Tibial nerve (tissue), 4 donors: ENCODE measurements at places on chromosomes 7 and 10.
A peak's percentile ranks its signal among the peaks of the same experiment; 100 is the strongest.

DNA sequence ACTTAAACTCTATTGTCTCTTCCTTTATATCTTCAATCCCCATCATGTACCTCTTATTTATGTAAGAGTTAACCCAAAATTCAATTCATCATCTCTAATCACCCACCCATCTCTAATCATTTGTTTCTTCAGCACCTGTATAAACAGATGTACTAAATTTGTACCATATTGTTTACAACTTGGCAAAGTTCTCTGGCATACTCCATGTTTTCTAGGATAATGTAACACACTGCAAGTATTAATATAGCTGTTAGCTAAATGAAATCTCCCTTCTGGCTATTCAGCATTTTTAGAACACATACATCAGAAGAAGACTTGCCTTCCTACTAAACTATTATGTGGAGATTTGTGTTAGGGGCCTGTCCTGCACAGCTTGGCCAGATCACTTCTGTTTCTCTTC is 33.1 kb downstream of the MALSU1 start:
- H3K4me1 ChIP-seq = no peaks in the 10 kb centered on the region
- DNase-seq = no peak
- no peak overlapping the region for H3K4me3 ChIP-seq
- no peak overlapping the region for H3K27ac ChIP-seq
- H3K36me3 ChIP-seq = no peaks in the 10 kb centered on the region

GRCh38 chr7:24899161-24899560 is 80.8 kb downstream of the OSBPL3 start:
- no peak overlapping the region for H3K4me3 ChIP-seq
- no peaks in the 10 kb centered on the region for H3K36me3 ChIP-seq
- no peak for DNase-seq
- no peaks in the 10 kb centered on the region for H3K27me3 ChIP-seq
- no peak overlapping the region for H3K27ac ChIP-seq

DNA sequence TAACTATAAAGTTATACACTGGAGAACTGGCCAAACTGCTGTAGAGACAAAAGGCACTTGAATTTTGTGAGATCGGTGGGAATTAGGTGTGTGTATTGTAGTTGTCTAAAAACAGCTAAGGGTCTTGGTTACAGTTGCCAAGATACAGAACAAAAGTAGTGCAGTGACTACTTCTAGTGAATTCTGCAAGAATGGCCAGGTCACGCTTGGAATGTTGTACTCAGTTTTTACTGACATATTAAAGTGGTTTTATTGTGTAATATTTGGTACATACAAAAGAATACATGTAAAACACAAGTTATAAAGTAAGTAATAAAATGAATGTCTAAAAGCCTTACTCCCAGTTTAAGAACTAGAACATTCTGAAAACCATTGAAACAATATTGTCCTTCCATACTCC is 42.4 kb downstream of the PRPF18 start:
- H3K4me1 ChIP-seq = no peaks in the 10 kb centered on the region
- no peak for DNase-seq
- H3K36me3 ChIP-seq = no peaks in the 10 kb centered on the region
- no peak overlapping the region for H3K27ac ChIP-seq

DNA sequence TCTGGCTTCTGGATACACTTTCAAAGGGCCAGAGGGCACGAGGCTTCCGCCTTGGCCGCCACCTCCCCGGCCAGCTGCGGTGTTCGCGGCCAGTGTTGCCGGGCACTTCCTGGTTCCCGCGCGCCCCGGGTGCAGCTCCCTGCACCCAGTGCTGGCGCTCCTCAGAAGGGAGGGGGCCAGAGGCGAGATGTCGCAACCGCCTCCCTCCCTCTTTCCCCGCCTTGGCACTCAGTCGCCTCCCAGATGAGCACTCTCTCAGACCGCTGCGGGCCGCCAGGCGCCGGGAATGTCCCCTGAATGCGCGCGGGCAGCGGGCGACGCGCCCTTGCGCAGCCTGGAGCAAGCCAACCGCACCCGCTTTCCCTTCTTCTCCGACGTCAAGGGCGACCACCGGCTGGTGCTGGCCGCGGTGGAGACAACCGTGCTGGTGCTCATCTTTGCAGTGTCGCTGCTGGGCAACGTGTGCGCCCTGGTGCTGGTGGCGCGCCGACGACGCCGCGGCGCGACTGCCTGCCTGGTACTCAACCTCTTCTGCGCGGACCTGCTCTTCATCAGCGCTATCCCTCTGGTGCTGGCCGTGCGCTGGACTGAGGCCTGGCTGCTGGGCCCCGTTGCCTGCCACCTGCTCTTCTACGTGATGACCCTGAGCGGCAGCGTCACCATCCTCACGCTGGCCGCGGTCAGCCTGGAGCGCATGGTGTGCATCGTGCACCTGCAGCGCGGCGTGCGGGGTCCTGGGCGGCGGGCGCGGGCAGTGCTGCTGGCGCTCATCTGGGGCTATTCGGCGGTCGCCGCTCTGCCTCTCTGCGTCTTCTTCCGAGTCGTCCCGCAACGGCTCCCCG is at the start of gene FFAR4:
FFAR4 (plus strand) TSS at position 231 of the 842 bp plus-strand sequence; CDS start at position 287, 56 bp downstream.
- no peaks in the 10 kb centered on the region for H3K4me1 ChIP-seq
- no peak within 1 kb of the TSS for H3K27ac ChIP-seq
- H3K4me3 ChIP-seq = peak within 1 kb of the TSS; percentile 29
- H3K27me3 ChIP-seq = no peaks in the 10 kb centered on the region
- no peaks in the 10 kb centered on the region for H3K36me3 ChIP-seq

DNA sequence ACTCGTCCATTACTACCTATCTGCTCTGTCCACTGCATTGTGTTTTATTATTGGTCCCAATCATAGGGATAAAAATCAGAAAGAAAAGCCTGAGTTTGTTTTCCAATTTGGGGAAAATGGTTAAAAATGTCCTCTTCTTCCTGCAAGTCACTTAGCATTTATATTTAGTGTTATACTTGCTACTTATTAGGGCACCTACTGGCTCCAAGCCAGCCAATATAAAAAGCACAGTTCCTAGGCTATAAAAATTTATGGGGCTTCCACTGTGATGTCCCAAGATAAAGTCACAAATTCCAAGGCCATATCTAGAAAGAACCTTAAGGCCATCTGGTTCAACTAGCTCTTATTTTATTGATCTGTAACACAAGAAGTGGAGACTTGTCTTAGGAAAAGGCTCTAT is 3.2 kb downstream of the SLC35B4 start:
- no peaks in the 10 kb centered on the region for H3K36me3 ChIP-seq
- no peaks in the 10 kb centered on the region for H3K4me1 ChIP-seq
- no peak for DNase-seq
- no peak overlapping the region for H3K4me3 ChIP-seq

DNA sequence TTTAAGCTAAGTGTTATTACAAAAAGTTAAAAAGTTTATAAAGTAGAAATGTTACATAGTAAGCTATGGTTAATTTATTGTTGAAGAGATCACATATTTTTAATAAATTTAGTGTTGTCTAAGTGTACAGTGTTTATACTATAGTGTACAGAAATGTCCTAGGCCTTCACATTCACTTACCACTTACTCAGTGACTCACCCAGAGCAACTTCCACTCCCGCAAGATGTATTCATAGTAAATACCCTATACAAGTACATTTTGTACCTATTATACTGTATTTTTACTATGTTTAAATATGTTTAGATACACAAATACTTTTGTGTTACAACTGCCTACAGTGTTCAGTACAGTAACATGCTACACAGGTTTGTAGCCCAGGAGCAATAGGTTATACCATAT is 69.2 kb downstream of the DNAJC1 start:
- no peak for DNase-seq
- H3K27ac ChIP-seq = no peak overlapping the region
- H3K27me3 ChIP-seq = no peaks in the 10 kb centered on the region
- peaks cover 15% of the 10 kb centered on the region for H3K36me3 ChIP-seq
